ENCODE measurements at places on chromosomes 16 and 17.

DNA sequence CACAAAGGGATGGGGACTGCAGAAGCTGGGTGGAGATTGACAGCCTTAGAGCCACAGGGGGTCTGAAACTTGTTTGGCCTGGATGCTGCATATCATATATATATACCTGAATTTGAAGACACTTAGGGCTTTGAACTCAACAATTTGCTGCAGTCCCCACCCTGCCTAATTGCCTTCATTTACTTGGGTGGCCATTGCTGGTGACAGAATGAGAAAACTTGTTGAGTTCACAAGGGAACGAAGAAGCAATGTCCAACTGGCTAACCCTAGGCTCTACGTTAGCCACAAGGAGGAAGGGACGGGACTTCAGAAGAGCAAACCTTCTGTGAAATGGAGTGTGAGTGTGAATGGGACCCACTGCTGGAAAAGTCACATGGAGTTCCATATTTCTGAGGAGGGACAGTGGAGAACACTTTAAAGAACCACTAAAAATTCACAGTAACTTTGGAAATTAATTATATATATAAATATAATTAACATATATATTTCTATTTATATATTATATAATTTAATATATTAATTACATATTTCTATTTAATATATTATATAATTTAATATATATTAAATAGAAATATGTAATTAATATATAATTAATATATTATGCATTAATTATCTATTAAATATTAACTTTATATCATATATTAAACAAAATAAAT is 215.3 kb upstream of the SOX9 start:
- no peak for DNase-seq

GRCh38 chr17:30429155-30429554 is 48.1 kb upstream of the GOSR1 start:
- no peak for DNase-seq

- no peak for DNase-seq
Observed at GRCh38 chr16:50284131-50284911, 18.0 kb downstream of the ADCY7 start.

DNA sequence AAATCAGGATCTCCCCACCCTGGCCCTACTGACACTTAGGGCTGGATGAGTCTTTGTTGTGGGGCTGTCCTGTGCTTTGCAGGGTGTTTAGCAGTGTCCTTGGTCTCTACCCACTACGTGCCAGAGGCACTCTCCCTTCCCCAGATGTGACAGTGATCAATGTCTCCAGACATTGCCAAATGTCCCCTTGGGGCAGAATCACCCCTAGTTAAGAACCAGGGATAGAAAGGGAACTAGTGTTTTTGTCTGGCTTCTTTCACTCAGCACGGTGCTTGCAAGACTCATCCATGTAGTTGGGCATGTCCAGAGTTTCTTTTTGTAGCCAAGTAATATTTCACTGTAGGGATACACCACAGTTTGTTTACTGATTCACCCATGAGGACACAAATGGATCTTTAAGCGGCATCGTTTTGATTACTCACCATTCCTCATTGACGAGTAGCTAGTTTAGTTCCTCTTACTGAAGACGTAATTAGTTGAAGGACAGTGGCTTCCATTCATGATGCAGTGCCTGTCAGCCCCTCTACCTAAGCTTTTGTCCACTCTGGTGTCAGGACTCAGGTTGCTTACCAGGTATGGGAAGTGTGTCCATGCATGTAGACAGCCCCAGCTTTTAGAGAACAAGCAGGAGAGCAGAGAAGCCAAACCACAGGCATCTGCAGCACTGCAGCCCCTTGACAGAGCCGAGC is 26.0 kb upstream of the ITGB4 start:
- no peak for DNase-seq

Data from GM20000 (cell line).